ENCODE measurements at places on chromosomes 5 and 9.

GRCh38 chr5:33556330-33557328 is 115.9 kb downstream of the TARS1 start:
- DNase-seq = no peak

- no peak for DNase-seq
Observed at GRCh38 chr9:113668061-113668460, 204.5 kb downstream of the RGS3 start.

- DNase-seq = no peak
Observed at GRCh38 chr9:76232861-76233489, 161.3 kb downstream of the RFK start.

DNA sequence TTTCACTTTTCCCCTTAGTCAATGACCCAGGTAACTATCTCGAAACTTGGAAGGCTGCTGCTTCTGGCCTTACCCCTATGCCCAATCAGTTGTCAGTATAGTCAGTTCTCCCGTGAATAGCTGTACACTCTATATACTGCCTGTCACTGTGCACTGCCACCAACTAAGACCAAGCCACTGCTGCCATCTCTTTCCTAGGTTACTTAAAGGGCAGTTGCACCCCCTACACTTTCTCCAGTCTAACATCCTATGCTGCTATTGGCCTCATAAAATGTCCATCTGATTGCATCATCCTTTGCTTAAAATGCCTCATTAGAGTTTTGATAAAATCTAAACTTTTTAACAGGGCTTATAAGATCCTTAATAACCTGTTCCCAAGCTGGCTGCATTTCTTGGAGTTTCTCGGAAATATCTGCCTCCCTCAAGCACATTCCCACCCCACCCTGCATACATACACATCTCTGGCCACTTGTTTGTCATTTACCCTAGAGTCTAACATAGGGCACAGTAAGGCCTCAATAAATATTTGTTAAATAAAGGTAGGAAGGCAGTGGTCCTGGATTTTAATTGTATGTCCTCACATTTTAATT is 32.8 kb upstream of the TNFAIP8 start:
- no peak for DNase-seq

DNA sequence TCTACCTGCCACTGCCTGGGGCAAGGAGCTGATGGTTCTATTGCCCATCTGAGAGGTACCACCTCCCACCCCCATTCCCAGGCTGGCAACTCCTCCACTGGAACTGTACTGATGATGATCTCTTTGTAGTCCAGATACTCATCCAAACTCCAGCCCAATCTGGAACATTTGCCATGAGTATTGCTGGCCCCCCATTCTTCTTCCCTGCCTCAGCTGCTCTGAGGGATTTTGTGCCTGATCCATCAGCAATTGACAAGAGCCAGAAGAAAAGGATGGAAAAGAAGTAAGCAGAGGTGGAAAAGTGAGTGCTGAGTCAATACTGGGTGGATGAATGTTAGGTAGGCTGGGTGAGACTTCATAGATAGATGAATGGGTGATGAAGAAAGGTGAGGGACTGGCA is 101.2 kb downstream of the NMUR2 start:
- DNase-seq = no peak

DNA sequence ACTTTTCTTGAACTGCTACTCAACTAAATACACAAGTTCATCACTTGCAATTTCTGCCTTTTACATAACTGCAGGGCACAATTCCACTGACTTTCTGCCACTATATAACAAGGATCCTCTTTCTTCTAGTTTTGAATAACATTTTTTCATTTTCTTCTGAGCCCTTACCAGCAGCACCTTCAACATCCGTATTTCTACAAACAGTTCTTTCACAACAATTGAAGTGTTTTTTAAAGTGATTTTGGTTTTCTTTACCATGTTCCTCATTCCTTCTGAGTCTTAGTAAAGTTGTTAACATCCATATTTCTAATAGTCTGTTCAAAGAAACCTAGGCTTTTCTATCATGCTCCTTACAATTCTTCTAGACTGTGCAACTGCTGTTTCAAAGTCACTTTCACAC is 127.2 kb upstream of the PITX1 start:
- DNase-seq = no peak
